Peyer's patch (tissue), 4 donors: ENCODE measurements at places on chromosomes 16 and 17. TPM values are rescaled to one million over a fixed set of nuclear protein-coding genes. Genes with fewer than 3 reads are reported as not detected.
A peak's percentile ranks its signal among the peaks of the same experiment; 100 is the strongest.

GRCh38 chr17:57894848-57895247, 45.0 kb upstream of the MRPS23 start:
- DNase-seq: no peak
- H3K27me3 ChIP-seq: no peaks in the 10 kb centered on the region
- no peak overlapping the region for H3K4me3 ChIP-seq
- peaks cover 16% of the 10 kb centered on the region for H3K4me1 ChIP-seq
- peak overlapping the region; percentile 91 for H3K27ac ChIP-seq

DNA sequence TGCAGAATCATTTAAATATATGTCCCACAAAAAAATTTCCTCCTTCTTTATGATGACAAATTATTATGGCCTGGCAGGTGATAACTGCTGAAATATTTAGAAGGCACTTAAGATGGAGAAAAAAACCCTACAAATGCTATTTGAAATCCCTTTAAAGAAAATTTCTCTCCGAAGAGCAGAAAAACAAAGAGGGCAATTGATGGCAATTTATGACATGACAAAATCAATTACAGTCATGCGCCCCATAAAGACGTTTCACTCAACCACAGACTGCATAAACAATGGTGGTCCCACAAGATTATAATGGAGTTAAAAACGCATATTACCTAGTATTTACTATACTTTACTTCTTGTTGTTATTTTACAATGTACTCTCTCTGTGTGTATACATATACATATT, 25.2 kb upstream of the KIF2B start:
- no peak for DNase-seq
- H3K36me3 ChIP-seq: no peaks in the 10 kb centered on the region
- H3K27me3 ChIP-seq: no peaks in the 10 kb centered on the region
- no peaks in the 10 kb centered on the region for H3K4me1 ChIP-seq

GRCh38 chr16:88651989-88652761, 1.3 kb upstream of the CYBA start:
- H3K27ac ChIP-seq: peak overlapping the region; percentile 91
- peak overlapping the region; percentile 87 for H3K4me3 ChIP-seq
- no peak for DNase-seq

DNA sequence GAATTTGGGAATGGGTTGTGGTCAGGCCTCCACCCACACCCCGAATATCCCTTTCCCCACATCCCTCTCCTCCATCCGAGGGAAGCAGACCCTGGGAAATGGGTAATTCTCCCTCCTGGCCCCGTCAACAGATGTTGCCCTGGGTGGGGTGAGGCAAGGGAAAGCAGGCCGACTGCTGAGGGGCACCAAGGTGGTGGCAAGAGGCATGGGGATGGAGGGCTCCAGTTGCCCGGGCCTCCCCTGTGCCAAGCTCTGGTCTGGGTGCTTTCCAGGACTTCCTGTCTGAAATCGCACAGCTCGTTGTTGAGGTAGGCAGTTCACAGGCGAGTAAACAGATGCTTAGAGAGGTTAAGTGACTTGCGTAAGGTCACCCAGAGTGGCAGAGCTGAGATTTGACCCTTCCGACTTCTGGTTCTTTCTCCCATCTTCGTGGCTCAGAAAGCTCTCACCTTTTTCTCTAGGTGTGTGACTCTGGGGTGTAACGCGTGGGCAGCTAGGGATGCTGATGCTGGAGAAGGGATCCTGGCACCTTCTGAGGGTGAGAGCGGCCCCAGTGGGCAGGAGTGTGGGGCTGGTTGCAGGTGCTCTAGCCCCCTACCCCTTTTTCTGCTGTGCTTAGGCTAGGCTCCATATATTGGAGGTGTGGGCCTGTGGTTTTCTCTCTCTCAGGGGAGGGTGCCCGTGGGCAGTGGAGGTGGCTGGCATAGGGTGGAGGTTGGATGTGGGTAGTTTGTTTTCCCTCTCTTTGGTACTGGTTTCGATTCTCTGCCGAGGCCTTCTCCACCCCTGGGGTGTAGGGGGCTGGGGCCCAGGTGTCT, 17.2 kb downstream of the RARA start:
- H3K27me3 ChIP-seq: no peaks in the 10 kb centered on the region
- peak; percentile 37 for DNase-seq

DNA sequence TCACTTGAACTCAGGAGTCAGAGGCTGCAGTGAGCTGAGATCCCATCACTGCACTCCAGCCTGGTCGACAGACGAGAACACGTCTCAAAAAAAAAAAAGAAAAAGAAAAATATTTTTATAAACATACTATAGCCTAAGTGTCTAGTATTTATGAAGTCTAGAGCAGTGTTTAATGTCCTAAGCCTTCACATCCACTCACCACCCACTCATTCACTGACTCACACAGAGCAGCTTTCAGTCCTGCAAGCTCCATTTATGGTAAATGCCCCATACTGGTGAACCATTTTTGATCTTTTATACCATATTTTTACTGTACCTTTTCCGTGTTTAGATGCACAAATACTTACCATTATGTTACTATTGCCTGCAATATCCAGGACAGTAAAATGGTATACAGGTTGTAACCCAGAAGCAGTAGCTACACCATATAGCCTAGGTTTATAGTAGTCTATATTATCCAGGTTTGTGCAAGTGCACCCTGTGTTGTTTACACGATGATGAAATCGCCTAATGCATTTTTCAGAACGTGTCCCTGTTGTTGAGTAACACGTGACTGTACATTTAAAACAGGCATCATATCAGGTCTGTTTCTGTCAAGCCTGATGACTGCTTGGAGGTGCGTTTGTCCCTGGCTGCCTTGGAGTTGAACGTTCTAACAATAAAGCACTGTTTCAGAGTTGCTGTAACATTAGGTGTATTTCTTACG, 10.1 kb downstream of the NUDT7 start:
- no peak for DNase-seq
- H3K4me3 ChIP-seq: no peak overlapping the region
- no peak overlapping the region for H3K27ac ChIP-seq
- H3K27me3 ChIP-seq: no peaks in the 10 kb centered on the region

DNA sequence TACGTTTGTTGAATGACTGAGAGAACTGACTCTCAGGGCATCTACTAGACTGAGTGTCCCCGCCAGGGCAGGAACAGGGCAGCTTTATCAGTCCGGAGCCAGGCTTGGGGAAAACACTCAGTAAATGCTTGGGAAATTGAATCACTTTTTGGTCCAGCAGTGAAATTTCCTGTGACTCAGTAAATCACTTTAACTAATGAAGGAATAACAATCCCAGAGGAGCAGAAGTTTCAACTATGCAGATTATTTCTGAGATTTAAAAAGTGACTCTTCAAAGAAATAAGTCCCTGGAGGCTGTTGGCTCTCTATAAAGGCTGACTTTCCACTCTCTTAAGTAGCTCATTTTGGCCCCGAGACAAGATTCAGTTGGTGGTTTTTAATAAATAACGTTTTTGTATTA, 101.8 kb downstream of the FOXL1 start:
- H3K4me3 ChIP-seq: no peak overlapping the region
- DNase-seq: no peak
- no peak overlapping the region for H3K27ac ChIP-seq
- H3K27me3 ChIP-seq: no peaks in the 10 kb centered on the region

DNA sequence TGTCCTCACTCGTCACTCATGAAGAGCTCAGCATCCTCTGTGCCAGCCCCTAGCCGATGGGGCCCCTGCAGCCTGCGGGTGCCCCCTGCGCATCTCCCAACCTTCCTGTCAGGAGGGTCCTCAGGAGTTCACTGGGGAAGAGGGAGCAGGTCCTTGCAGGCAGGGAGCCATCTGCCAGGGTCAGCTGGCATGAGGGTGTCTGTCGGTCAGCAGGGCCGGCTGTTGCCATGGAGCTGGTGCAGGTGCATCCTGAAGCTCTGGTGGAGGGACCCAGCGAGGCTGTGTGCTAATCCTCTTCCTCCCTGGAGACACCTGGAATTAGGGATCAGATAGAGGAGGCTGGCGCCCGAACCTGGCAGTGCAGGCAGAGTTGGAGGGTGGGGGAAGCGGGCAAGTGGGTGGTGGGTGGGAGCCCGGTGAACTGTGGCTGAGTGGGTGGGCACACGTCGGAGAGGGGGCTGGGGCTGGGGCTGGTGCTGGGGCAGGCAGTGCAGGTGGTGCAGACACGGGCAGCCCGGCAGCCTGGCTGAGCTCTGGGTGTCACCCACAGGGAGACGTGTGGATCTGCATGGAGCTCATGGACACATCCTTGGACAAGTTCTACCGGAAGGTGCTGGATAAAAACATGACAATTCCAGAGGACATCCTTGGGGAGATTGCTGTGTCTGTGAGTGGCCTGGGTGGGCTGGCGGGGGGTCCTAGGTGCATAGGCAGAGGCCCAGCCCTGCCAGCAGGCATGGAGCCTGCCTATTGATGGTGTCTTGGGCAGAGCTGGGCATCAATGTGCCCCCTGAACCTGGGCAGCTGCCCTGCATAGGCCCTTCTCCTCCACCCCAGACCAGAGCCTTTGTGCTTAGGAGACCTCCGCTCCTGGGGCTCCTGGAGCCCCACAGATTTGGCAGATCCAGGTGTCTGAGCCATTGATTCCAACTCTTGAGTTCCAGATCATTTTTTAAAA, 17.4 kb downstream of the MAP2K3 start:
- H3K4me1 ChIP-seq: no peaks in the 10 kb centered on the region
- DNase-seq: no peak
- peaks cover 89% of the 10 kb centered on the region for H3K36me3 ChIP-seq

- H3K27me3 ChIP-seq: no peaks in the 10 kb centered on the region
- no peak overlapping the region for H3K27ac ChIP-seq
- H3K36me3 ChIP-seq: no peaks in the 10 kb centered on the region
- DNase-seq: no peak
- H3K4me1 ChIP-seq: no peaks in the 10 kb centered on the region
Observed at GRCh38 chr17:78368854-78369495, 9.1 kb upstream of the SOCS3 start.

HES7 gene
- not detected for total RNA-seq

EFCAB13 gene
- 39.6 TPM for total RNA-seq

ABI3 gene
- 12.1 TPM for total RNA-seq

CACNG4 gene
- total RNA-seq: 0.40 TPM

EVPLL gene
- not detected for total RNA-seq
